ENCODE measurements at places on chromosomes 7 and 10.

- DNase-seq, result no peak
These were observed 172.7 kb upstream of the TMEM229A start for GRCh38 chr7:124205526-124205925.

DNA sequence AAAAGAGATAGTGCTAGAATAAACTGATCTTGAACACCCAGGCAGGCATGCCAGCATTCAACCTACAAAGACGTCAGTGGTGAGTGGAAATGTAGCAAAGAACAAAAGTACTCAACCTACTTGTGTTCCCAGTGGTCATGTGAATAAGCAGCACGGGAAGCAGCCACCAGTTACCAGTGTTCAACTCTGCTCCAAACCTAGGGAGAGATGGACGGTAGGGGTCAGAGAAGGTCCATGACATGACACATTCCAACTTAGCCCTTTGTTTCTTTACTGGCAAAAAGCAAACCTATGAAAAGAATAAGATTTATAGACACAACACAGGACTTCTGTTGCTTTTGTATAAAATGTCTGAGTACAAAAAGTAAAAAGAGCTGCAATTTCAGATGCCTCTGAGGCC, 511.4 kb downstream of the XPNPEP1 start:
- no peak for DNase-seq

DNA sequence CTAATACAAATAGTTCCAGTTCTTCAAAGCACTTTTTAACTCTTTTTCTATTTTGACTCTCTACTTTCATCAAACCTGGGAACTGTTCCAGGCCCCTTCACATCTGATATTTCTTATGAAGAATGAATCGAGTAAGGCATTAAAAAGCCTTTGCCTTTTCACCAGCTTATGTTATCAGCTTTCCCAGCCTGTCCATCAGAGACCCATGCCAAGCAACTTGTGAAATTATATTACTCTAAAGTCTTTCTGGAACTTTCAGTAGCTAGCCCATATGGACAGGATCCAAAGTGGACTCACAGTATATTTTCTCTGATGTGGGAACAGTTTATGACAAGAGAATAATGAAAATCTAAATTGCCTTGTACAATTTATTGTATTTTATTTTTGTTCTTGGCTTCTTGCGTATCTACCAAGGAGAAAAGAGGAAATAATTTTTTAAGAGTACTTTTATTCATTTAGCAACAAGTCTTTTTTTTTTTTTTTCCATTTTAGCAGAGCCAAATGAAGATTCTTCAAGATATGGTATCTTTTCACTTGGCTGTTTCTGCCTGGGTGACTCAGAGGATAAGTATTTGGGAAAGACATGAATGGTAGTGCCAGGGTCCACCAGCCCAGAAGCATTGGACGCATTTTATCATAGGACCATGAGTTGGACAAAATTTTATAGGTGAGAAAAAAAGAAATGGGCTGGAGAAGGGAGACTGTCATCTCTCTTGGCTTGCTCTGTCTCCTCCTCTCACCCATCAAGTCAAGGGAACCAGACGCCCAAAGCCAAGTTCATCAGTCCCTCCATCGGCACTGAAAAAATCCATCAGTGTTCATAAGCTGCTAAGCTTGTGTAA, 195.8 kb upstream of the NEBL start:
- no peak for DNase-seq

- DNase-seq, result no peak
These were observed 37.0 kb upstream of the NRF1 start for GRCh38 chr7:129574487-129574886.

DNA sequence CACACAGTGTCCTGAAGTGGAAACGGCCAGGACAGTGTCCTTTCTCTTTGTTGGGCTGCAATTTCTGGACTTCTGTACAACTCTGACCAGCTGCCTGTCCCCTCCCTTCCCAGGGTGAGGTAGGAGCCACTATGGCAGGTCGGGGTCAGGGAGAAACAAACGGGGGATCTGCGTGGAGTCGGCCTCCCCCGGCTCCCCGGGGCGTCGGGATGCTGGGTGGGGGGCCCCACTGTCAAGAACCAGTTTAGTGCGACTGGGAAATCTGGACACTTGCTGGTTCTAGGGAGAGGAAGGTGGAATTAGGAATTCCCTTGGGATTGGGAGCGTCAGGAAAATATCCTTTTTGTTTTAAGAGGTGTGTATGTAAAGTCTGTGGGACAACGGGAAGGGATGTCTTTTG, 567 bp downstream of the SYCE1 start:
- DNase-seq, result no peak

Measured in germinal center (tissue), 1 donor.